ENCODE measurements at places on chromosomes 12 and 14.

DNA sequence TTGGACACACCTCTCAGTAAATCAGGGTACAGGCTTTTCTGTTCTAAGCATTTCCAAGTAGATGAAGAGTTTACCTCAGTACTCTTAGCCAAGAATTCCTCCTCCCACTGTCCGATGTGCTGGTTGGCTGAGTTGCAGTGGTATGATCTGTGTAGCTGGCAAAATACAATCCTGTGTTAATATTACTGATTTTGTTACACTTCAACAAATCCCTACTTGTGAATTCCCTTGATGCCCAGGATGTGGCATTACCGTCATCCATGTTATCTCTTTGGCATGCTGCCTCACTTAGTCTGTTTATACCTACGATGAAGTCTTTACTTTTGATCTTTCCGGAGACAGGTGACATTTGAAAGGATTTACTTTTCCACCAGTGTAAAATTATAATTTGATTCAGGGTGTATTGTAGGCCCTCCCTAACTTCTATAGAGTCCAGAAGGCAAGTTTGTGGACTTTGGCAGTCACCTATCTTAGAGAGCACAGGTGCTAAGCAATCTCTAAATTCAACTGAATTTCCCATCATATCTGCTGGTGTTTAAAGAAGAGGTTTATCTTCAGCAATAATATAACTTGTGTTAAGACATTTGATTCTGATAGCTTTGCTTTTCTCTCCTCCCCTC, 10.1 kb downstream of the CCDC196 start:
- no peak for DNase-seq

DNA sequence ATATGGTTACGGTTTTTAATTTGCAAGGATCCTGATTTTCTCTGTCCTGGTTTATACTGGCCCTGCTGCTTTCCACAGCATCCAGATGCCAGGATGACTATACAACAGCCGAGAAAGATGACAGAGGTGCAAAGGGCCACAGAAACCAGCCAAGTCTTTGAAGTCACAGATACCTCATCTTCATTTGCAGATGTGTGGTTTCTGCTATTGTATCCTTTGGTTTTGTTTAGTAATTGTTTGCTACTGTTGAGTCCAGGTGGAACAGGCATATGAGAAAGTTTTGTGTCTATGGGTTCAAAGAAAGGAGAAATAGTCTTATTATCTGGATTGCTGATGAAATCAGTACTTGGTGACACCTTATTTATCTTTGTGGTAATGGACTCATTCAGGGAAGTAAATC, 17.3 kb upstream of the KLHL42 start:
- DNase-seq, result no peak

GRCh38 chr12:87995581-87996178, 33.5 kb downstream of the C12orf50 start:
- DNase-seq, result peak; percentile 14

- DNase-seq, result no peak
These were observed 251.1 kb upstream of the CAND1 start for GRCh38 chr12:67018105-67018504.

DNA sequence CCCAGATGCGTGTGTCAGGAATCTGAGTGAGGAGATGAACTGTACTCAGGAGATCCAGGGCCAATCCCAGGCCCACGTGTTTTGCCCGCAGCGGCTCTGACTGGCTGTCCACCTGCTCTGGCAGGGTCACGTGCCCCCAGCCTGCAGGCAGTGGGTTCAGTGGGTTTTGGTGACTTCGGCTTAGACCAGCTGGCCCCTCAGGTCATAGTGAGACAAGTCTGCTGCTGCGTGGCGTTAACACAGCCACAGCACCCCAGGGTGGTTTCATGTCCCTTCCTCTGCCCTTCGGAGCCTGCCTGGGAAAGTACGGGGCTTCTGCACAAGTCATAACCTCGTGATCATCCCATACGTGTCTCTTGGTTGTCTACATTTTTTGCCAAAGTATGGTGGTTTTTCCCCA, 2.6 kb downstream of the FBRSL1 start:
- no peak for DNase-seq

- DNase-seq, result no peak
These were observed 23.0 kb downstream of the PDE6H start for GRCh38 chr12:14995583-14996425.

DNA sequence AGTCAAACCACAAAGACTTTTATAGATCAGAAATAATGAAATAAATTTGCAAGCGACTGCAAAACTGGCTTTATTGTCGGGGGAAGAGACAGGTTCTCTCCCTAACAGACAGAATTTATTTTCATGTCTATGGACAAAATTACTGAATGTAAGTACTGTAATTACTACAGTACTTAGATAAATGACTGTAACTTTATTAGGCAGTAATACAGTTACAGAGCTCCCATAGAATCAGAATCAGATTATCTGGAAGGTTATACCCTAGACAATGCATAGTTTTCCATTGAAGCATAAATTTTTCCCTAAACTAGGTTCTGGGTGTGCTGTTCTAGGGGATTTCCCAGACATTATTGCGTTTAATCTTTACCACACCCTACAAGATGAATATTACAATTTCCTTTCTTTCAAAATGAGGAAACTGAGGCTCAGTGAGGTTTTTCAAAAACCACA, 114.2 kb downstream of the C12orf75 start:
- no peak for DNase-seq

DNA sequence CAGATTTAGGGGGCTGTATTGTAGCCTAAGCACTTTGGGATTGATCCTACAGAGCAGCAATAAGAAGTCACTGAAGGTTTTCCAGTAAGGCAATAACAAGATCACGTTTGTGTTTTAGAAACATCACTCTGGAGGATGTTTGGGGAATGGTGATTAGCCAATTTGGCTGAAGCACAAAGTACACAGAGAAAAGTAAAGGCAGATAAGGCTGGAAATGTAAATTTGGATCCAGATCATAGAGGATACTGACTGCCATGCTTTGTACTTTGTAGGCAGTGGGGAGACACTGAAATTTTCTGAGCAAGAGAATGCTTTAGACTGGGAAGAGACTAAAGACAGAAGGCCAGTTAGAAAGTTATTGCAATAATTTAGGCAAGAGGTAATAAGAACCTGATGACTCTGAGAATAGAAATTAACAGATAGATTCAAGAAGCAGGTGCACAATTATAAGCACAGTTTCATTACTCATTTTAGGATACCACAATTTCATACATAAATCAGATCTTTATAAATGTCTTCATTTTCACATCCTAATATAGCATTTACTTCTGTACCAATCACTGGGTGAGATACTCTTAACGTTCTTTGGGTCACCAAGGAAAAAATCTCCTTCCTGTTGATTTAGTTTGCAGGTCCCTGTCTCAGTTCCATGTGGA, 314.5 kb upstream of the GARIN6 start:
- no peak for DNase-seq

- no peak for DNase-seq
These were observed 277.5 kb downstream of the RASSF9 start for GRCh38 chr12:85558684-85559083.

GRCh38 chr12:2616763-2617162, 178.0 kb upstream of the FKBP4 start:
- DNase-seq, result no peak

- DNase-seq, result no peak
These were observed 92.8 kb upstream of the METAP2 start for GRCh38 chr12:95380997-95381786.

DNA sequence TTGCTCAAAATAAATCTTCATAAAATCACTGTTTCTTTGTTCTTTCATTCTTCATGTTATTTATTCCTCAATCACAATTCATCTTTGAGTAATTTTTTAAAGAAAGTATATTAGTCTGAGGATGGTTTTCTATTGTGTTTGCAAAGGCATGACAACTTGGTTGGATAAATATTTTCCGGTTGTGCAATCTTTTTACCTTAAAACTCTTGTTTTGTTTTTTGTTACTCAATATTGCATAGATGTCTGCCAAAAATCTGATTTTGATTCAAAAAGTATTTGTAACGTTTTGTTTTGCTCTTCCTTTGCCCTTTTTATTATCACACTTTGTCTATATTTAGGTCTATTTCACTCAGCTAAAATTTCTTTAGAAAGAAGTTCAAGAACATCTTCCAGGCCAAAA, 86.2 kb upstream of the SYT1 start:
- no peak for DNase-seq

- no peak for DNase-seq
These were observed 973.3 kb upstream of the TMEM132C start for GRCh38 chr12:127293507-127294310.

- DNase-seq, result no peak
These were observed 22.3 kb upstream of the CHGA start for GRCh38 chr14:92900660-92901059.

DNA sequence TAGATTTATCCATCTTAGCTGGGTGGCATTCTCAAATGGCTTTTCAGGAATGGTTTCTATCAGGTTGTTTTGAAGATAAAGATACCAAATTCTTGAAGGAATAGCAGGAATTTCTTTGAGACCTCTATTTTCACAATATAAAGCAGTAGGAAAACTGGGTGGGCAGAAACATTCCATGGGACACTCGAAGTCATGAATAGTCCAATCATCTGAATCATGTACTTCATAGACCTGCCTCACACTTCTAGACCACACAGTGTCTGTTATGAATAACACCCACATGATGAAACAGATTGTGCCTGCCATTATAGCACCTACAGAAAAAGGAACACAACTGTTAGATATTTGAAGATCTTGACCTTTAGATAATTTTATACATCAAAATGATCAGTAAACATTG, 1.8 kb downstream of the KERA start:
- no peak for DNase-seq

DNA sequence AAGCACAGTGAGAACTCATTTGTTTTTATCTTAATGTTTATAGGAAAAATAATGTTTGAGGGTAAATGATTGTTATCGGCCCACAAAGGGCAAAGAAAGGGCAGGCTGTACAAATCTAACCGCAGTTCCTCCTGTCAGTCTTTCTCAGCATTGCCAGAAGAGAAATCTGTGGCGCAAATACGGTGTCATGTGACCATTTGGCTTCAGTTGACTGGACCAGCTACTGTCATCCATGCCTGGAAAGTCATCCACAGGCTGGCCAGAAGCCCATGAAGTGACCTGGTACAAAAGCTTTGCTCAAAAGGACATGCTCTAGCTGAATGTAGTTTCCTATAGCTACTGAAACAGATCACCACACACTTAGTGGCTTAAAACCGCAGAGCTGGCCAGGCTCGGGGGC, 43.6 kb downstream of the HCAR2 start:
- no peak for DNase-seq

- DNase-seq, result peak; percentile 36
These were observed 781 bp downstream of the NPAS3 start for GRCh38 chr14:32939254-32940065.

DNA sequence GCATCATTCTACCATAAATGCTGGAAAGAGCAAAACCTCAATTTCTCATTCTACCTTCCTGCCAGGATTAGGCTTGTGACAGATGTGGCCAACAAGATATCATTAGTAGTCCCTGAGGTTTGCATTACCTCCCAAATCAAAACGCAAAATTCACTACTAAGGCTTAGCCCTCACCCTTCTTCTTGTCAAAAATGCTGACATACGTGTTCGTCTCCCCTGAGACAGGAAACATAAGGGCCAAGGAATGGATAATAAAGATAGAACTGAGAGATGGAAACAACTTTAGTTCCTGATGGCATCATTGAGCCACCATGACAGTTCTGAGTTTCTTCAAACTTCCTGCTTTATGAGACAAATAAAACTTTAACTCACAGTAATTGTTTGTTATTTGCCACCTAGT, 642.1 kb downstream of the NOVA1 start:
- no peak for DNase-seq

DNA sequence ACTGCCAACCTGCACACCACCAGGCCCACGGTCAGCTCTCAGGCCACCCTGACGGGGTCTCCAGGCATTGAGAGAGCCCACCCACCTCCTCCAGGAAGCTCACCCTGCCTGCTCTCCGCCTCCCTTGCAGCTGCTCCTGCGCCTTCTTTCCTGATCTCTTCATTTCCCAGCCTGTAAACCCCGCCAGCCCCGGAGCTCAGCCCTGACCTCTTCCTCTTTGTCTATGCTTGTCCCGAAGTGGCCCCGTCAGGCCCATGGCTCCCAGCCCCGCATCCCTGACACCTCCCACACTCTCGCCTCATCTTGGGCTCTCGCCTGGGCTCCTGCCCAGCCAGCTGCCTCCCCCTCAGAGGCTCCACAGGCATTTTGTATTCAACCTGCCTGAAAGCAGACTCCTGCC, 139.3 kb downstream of the CALM1 start:
- DNase-seq, result no peak

- no peak for DNase-seq
These were observed 16.3 kb downstream of the DYNC1H1 start for GRCh38 chr14:101980700-101981099.

- DNase-seq, result no peak
These were observed 18.8 kb downstream of the KCNC2 start for GRCh38 chr12:75190846-75191245.
